ENCODE measurements at places on chromosomes 5 and 9.

GRCh38 chr5:55450050-55450765 is 84.6 kb downstream of the PLPP1 start:
- no peak for DNase-seq

- no peak for DNase-seq
Observed at GRCh38 chr9:128358861-128359260, 12.3 kb upstream of the URM1 start.

- no peak for DNase-seq
Observed at GRCh38 chr9:129007035-129007765, 20.9 kb downstream of the SH3GLB2 start.

DNA sequence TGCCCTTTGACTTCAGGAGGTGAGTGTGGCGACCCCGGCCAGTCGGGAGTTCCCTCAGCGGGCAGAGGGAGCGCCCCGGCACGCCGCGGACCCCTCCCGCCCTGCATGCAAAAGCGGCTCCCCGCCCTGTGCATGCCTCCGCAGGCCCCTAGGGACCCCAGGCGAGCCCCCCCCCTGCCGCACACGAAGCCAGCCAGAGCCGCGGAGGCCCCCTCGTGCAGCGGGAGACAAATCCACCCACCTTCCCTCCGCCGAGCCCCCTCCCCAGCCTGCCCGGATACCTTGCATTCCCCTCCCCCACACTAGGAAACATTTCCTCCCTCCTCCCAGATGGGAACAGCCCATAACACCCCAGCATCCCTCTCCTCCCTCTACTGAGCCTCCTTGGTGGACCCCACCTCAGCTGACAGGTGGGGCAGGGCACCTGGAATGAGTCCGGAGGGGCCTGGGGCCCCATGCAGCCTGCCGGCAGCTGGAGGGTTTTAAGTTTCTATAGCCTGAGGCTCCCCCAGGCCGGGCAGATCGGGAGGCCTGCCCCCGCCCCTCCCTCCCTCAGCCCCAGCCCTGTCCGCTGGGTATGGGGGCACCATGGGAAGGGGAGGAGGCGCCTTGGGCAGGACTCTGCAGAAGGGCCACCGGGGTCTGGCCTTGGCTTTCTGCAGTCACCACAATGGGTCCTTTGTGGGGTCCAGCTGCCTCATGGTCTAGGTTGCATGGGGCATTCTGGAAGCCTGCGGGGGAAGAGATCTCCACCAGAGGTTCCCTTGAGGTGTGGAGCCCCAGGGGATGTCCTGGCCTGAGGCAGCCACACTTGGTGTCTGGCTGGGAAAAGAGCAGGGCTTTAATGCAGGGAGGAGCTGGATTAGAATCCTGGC is 601 bp downstream of the ERGIC1 start:
- DNase-seq: no peak

DNA sequence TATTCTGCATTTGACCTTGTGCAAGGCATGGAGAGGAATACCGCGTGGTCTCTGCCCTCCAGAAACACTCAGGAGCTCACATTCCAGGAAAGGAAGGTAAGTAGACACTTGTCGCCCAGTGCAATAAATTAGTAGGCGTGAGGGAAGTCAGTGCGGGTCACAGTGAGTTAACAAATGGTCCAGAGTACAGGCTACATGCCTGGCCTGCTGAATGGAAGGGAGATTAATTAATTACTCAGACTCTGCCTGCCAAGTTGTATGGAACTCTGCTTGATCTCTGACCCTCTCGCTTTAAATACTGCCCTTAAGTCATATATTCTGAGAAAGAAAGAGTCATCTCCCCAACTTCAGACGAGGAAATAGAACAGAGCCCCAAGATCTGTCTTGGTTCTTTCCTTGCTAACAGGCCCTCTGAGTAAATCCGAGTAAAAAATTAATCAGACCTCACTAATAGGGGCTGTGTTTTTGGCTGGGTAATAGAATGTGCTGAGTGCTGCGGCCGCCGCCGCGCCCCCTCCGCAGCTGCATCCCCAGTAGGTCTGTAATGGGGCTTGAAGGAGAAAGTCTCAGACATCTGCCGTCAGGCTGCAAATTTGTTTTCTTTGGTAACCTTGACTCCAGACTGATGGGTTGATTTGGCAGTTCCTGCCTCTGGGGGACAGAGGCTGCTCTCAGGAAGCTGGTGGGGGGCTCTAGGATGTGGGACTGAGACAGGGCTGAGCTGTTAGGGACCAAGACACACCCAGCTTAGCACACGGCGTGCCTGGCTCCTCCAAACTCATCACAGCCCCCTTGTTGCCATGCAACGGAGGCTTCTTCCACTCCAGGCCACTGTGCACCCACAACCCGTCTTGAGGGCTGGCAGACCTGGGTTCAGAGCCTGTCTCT is 144.4 kb downstream of the NSG2 start:
- DNase-seq: no peak

GRCh38 chr5:83538786-83539462 is 67.4 kb downstream of the VCAN start:
- no peak for DNase-seq

DNA sequence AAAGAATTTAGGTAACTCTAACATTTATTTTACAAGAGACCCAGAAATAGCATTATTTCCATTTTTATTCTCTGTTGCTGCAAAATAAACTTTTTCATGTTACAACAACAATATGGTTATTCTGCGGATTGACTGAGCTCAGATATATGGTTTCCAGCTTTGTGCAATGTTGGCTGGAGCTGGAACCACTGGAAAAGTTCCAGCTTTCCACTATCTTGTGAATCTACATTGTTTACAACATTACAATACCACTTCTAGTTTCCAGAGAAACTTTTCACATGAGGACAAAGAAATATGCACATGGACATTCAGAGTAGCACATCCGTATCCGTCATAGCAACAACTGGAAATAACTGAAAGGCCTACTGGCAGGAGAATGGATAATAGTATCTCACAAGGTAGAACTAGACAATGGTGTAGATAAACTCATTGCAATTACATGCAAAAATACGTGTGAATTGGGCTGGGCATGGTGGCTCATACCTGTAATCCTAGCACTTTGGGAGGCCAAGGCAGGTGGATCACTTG is 436.1 kb upstream of the ADAMTS16 start:
- DNase-seq: no peak

DNA sequence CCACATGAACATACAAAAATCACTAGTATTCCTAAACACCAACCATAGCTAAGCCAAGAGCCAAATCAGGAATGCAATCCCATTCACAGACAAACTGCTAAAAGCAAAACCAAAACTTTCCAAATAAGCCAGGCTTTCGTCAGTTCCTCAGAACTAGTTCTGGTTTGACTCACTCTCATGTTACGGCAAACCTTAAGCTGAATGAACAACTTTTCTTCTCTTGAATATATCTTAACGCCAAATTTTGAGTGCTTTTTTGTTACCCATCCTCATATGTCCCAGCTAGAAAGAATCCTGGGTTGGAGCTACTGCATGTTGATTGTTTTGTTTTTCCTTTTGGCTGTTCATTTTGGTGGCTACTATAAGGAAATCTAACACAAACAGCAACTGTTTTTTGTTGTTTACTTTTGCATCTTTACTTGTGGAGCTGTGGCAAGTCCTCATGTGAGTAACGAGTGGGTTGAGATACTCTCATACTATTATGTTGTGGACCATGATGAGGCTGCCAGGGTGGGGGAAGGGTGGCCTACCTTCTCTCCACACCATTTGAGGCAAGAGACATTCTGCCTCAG is at the start of gene PDCD1LG2:
Gene PDCD1LG2, plus strand, starts transcription at position 172 of the 572 bp plus-strand sequence. CDS start 12,016 bp downstream, outside the sequence.
- no peak for DNase-seq

GRCh38 chr9:128098297-128099230 is 29.0 kb downstream of the PTGES2 start:
- DNase-seq: peak; percentile 69

DNA sequence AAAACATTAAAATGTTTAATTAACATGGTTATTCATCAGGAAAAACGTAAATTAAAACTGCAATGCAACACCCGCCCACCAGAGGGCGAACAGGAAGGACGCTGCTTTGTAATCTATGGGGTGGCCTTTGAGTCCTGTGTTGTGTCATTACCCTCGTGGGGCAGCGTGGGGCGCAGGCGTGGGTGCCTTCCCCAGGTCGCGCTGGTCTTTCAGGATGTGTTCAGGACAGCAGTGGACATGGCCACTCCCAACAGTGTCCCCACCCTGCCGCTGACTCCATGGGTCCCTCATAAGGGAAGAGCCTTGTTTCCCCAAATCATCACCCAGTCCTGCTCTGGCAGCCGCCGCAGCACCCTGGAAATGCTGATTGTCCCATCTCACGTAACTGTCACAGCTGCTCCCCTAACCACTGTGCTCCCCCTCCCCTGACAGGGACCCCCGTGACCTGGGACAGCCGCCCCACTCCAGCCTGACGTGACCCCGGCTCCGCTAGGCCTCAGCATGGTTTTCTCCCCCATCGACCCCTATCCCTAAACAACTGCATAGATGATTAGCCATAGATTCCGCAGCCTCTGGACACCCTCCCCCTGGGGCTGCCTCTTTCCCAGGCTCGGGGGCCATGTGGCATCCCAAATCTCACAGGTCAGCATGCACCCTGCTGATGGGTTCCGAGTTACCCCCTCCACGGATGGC is 36.4 kb downstream of the GLT6D1 start:
- DNase-seq: no peak

GRCh38 chr9:134930398-134930797 is 12.7 kb upstream of the FCN1 start:
- DNase-seq: no peak

GRCh38 chr5:93304456-93305250 is 276.4 kb downstream of the NR2F1-AS1 start:
- no peak for DNase-seq

- no peak for DNase-seq
Observed at GRCh38 chr5:134510970-134511795, 14.3 kb upstream of the JADE2 start.

GRCh38 chr5:68591850-68592249 is 376.3 kb downstream of the PIK3R1 start:
- DNase-seq: no peak

- no peak for DNase-seq
Observed at GRCh38 chr9:1442105-1442504, 391.9 kb downstream of the DMRT2 start.

- DNase-seq: no peak
Observed at GRCh38 chr9:129557192-129558036, 63.5 kb downstream of the C9orf50 start.

GRCh38 chr5:172724242-172725183 is 46.5 kb downstream of the DUSP1 start:
- DNase-seq: no peak

DNA sequence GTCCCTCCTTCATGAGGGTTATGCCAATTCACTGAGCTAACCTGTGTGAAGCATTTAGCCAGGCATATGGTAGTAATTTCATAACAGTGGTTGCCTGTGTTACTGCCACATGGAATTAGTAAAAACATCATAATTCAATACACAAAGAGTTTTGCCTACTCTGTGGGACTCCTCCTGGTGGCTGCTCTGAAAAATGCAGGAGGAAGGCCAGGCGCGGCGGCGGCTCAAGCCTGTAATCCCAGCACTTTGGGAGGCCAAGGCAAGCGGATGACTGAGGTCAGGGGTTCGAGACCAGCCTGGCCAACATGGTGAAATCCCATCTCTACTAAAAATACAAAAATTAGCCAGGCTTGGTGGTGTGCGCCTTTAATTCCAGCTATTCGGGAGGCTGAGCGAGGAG is 547.3 kb downstream of the CDK5RAP2 start:
- DNase-seq: no peak

GRCh38 chr5:68646144-68646543 is 430.6 kb downstream of the PIK3R1 start:
- no peak for DNase-seq

DNA sequence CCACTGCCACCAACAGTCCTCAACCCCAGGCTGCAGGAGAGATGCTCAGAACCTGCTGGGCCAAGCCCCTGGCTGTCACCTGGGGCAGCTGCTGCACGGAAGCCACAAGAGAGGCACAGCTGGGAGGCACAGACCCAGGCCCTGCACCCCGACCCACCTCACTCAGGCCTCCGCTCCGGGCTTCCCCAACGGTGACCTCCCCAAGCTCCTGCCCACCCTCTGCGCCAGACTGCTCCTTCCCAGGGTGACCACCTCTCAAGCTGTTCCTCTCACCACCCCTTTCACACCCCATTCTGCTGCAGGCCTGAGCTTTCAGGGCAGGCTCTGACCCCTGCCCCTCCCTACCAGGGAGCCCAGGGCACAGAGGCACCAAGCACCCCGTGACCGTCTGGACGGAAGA is 33.0 kb downstream of the VAV2 start:
- DNase-seq: no peak

- DNase-seq: no peak
Observed at GRCh38 chr9:69975681-69976080, 68.0 kb upstream of the MAMDC2 start.

GRCh38 chr9:75775166-75775565 is 115.3 kb upstream of the PCSK5 start:
- DNase-seq: no peak

DNA sequence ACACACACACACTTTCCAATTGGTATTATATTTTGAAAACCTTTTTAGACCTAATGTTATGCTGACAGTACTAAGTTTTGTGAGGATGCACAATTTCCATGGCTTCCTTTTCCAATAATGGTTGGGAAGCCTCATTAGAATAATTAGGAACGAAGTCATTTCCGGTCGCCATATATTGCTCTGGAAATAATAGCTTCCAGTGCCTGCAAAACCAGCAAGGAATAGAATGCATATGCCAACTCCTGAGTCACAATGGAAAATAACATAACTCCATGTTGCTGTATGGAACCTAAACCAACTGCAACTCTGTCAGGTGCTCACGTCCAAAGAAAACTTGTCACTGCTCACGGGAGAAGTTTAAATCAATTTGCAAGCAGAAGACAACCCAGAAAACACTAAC is 222.0 kb downstream of the EBF1 start:
- DNase-seq: no peak

GRCh38 chr5:173750538-173751265 is 134.3 kb upstream of the BOD1 start:
- no peak for DNase-seq

GRCh38 chr5:140214831-140215230 is 39.8 kb downstream of the CYSTM1 start:
- no peak for DNase-seq

GRCh38 chr9:119556129-119556875 is 187.1 kb upstream of the BRINP1 start:
- peak; percentile 61 for DNase-seq

- no peak for DNase-seq
Observed at GRCh38 chr5:124056326-124056990, 544.5 kb downstream of the CSNK1G3 start.

DNA sequence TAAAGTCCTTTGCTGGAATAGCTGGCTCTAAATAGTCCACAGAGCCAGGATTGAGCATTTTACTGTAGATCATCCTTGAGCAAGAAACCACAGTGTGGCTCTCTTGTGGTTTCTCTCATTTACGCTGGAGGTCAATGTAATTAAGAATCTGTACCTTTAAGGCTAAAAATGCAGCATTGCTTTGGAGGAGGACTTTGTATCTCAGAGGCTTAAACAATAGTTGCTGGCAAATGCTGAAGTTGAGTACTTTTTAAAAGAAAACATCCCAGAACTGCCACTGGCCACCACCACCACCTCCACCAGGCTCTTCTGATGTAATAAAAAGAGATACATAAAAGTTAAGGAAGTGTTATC is 177.3 kb upstream of the ADAMTSL1 start:
- DNase-seq: no peak

DNA sequence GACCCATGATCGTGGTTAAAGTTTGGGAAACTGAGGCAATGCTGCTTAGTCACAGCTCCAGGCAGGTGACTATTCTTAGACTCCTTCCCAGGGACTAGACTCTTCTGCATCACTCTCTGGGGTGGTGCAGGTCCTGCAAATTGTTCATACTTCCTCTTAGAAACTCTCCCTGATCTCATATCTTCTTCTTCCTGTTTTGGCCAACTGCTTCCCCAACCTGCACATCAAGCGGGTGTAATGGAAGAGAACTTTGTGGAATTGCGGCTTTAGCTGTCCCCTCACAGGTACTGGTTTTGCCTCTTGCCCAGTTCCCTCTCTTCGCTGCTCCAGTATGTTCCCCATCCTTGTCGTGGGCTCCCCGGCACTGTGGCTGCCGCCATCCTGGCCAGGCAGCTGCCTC is 111.5 kb upstream of the CTSL start:
- no peak for DNase-seq
